ENCODE measurements at places on chromosomes 7 and 10.

GRCh38 chr10:121305066-121305465 lies 293.2 kb downstream of the FGFR2 start:
- DNase-seq = no peak

DNA sequence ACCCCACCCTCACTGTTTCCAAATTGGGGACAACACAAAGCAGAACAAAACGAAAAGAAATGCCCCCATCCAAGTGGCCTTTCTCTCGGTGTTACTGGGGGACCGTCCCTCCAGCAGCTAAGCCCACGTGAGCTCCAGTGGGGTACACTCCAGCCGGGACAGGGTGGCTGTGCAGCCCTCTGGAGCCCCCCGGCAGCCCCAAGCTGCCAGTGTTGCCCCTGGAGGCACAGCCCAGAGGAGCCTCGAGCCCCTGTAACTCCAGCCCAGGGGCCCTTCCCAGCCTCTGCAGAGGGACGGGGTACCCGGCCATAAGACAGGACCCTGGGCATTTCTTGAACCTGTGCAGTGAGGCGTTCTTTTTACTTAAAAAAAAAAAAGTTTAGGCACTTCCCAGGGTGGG lies 124.5 kb upstream of the KCTD7 start:
- no peak for DNase-seq

GRCh38 chr7:47303695-47304453 lies 278.0 kb downstream of the TNS3 start:
- DNase-seq = no peak

- DNase-seq = peak; percentile 52
Observed at GRCh38 chr7:143305423-143306070, 10.4 kb upstream of the CLCN1 start.

- DNase-seq = no peak
Observed at GRCh38 chr10:119602241-119603095, 5.7 kb upstream of the TIAL1 start.

- no peak for DNase-seq
Observed at GRCh38 chr10:95260397-95260881, 30.4 kb downstream of the PDLIM1 start.

GRCh38 chr10:102542800-102543418 lies 39.1 kb downstream of the SUFU start:
- DNase-seq = no peak

GRCh38 chr7:24652251-24652939 lies 79.1 kb downstream of the PALS2 start:
- DNase-seq = no peak

- no peak for DNase-seq
Observed at GRCh38 chr10:69864321-69864720, 62.6 kb downstream of the COL13A1 start.

GRCh38 chr7:23715099-23715498 lies 5.1 kb downstream of the STK31 start:
- no peak for DNase-seq

- no peak for DNase-seq
Observed at GRCh38 chr7:37216156-37216852, 232.4 kb downstream of the ELMO1 start.

GRCh38 chr7:24784277-24784676 lies 27.0 kb upstream of the GSDME start:
- DNase-seq = no peak

DNA sequence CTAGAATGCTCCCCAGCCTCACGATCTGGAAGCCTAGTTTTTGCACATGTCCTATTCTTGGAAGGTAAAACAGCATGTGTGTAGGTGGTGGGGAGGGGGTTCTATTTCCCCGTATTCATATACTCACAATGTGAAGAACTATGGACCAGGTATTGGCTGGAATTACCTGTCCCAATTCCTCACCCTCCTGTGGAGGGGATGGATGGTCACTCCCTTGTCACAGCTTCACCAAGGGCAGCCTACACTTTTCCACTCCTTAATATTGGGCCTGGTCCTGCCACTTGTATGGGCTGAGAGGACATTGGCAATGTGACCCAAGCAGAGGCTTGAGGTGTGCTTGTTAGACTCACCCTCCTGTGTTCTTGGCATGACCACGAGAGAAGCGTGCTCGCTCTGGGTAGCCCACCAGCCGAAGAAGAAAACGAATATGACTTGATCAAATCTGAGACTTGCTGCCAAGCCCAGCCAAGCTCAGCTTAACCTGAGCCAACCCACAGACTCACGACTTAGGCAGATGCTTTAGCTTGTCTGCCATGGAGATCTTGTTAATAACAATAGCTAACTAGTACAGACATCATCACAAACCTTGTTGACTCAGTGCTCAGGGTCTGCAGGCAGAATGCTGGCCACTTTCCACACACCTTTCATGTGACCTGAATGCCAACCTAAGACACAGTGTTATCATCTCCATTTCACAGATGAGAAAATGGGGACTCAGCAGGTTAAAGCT lies 17.2 kb downstream of the ZNF488 start:
- DNase-seq = no peak

GRCh38 chr10:36880898-36881297 lies 244.5 kb upstream of the ANKRD30A start:
- no peak for DNase-seq

GRCh38 chr10:32070645-32071044 lies 14.4 kb upstream of the KIF5B start:
- DNase-seq = no peak

- no peak for DNase-seq
Observed at GRCh38 chr10:53013201-53013810, 240.7 kb upstream of the MBL2 start.

DNA sequence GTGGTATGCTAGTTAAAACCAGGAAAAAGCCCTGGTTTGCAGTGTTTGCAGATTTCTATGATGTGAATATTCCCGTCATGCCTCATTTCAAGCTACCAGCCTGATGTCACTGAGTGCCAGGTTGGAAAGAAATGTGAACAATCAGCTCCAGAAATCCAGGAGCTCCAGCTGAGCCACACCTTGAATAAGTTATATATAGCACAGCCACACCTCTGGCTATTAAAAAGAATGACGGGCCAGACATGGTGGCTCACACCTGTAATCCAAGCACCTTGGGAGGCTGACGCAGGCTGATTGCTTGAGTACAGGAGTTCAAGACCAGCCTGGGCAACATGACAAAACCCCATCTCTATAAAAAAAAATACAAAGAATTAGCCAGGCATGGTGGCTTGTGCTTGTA lies 18.7 kb upstream of the SLF2 start:
- DNase-seq = no peak

- no peak for DNase-seq
Observed at GRCh38 chr7:32299133-32299702, 191.0 kb downstream of the LSM5 start.

DNA sequence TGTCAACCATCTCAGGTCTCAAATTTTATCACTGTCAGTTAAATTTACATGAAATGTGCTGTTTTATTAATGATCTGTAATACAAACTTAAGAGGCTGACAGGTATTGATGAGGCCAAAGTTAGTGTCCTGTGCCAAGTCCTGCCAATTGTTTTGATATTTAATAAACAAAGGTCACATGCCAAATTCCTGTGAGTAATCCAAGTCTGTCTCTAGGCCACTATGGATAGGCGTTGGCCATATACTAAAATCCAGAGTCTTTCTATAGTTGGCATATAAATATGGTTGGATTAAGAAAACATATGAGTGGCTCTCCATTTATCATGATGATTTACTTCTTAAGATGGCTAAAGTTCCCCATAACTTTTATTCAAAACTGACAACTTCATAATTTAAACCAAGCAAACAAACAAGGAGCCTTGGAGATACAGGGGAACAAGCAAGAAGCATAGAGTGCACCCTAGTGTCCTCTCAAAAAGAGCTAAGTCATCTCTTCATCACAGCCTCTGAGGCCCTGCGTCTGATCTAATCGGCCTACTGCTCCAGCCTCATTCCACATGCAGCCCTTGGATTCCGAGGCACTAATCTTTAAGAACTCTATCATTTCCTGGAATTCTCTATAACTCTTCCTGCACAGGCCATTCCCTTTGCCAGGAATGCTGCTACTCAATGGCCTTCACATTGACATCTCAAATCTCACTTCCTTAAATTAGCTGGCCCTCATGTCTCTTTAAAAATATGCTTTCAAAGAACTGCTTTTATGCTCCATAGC lies 32.7 kb upstream of the NRCAM start:
- no peak for DNase-seq

DNA sequence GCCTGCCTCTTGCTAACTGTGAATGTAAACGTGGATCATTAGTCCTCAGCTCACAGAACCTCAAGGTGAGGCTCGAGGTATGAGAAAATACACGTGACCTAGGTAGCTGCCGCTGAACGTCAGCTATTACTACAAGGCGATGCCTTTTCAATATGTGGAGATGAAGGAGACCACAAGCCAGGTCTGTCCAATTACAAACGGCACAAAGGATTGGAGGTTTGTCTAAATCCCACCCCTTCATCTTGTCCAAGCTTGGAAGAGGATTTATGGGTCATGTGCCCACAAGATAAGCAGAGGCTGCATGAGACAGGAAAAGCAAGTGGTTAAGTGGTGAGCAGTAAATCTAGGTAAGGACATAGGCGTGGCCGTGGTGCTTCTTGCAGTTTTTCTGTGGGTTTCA lies 3.4 kb downstream of the H2BK1 start:
- no peak for DNase-seq

DNA sequence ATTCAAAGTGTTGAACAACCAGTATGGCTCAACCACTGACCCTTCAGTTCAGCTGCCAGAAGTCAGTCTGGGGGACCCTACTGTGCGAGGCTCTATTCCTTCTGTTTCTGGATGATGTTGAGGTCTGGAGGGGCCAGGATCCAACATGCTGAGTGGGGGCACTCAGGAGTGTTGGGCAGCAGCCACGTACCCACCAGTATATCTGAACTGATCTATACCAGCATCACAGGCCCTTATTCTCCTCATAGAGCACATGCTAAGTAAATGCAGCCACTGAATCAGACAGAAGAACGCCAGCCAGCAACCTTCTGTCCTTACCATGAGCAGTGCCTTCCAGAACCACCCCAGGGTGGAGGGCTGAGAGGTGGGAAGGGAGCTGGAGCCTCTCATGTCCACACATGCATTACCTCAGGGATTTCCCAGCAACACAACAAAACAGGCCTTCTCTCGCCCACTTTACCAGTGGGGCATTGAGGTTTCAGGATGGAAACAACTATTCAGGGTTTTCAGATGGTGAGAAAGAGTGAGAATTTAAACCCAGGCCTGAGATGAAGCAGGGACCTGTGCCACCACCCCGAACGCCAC lies 6.8 kb upstream of the MSMB start:
- no peak for DNase-seq

DNA sequence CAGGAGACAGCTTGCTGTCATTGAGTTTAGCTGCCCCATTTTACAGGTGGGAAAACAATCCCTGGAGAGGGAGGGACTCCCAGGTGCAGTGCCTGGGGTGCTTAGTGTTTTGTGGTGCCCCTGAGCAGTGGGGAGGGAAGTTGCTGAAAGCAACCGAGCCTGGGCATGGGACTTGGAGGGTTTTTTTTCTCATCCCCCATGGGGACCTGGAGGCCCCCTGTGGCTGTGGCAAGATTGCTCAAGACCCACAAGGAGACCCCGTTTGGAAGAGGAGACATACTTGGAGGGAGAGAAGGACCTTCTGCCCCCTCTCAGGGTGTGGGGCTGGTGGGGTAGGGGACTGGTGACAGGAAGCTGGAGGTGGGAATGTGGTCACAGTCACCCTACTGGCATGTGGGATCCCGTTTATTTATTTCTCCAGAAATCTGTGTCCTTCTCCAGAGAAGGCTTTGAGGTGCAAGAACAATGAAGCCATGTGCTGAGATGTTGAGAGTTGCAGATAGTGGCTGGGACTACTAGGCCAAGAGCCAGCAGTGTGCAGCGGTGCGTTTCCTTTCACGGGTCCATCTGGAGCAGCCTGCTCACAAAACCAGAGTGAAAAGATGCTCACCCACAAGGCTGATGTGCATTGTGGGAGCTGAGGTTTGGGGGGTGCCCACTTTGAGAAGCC lies 21.5 kb downstream of the ZMIZ1 start:
- no peak for DNase-seq

- no peak for DNase-seq
Observed at GRCh38 chr7:81956520-81956919, 186.7 kb upstream of the HGF start.

GRCh38 chr7:121237601-121238000 lies 91.2 kb upstream of the WNT16 start:
- no peak for DNase-seq

GRCh38 chr7:69645683-69646082 lies 47.4 kb downstream of the AUTS2 start:
- DNase-seq = no peak

GRCh38 chr10:87861566-87861952 lies 1.8 kb downstream of the KLLN start:
- peak; percentile 6 for DNase-seq

DNA sequence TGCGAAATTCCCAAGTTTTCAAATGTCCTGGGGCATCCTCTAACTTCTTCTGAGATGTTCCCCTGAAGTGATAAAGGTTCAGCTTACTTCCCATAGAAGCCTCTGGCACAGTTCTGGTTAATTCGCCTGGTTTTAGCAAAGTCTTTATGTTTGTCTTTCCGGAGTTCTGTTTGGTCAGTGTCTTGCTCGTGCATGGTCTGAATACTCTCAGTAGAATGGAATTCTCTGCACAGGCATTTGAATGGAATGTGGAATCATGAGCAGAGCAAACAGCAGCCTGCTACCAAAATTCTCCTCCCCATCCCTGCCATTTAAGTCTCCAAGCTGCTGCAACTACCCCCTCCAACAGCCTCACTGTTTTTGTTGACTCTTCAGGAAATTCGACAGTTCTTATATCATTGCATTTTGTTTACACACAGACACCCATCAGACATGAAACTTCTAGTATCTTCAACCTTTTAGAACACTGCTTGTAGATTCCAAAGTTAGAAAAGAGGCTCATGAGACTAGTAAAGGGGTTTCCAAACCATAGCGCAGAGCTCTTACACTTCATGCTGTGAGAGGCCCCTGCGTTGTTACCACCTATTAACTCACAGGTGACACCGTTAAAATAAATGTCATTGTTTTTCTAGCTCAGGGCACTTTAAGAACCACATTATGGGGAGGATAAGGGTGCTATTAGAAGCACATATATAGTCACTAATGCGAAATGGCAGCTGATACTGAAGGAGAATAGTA lies 129.7 kb downstream of the PLCE1 start:
- no peak for DNase-seq

- no peak for DNase-seq
Observed at GRCh38 chr7:44768628-44769371, 20.2 kb downstream of the ZMIZ2 start.
